Left lung (tissue), 14 donors: ENCODE measurements at places on chromosomes 12 and 14. TPM values are rescaled to one million over a fixed set of nuclear protein-coding genes. Genes with fewer than 3 reads are reported as not detected.

ZDHHC22 gene
- 0.08 TPM for polyA plus RNA-seq

CDKN1B gene
- 65.5 TPM for polyA plus RNA-seq

PRR4 gene
- polyA plus RNA-seq, result 19.8 TPM

CNTN1 gene
- polyA plus RNA-seq, result 53.1 TPM

KRT77 gene
- not detected for polyA plus RNA-seq

CEBPE gene
- polyA plus RNA-seq, result 0.14 TPM
